ENCODE measurements at places on chromosomes 5 and 9. TPM values are rescaled to one million over a fixed set of nuclear protein-coding genes. Genes with fewer than 3 reads are reported as not detected.

UBAP1 gene
- 62.4 TPM for polyA plus RNA-seq

LCP2 gene
- 3.1 TPM for polyA plus RNA-seq

ABL1 gene
- 89.2 TPM for polyA plus RNA-seq

PCDHGA4 gene
- 3.0 TPM for polyA plus RNA-seq

GMCL2 gene
- polyA plus RNA-seq, result 0.06 TPM

MFAP3 gene
- 39.0 TPM for polyA plus RNA-seq

PRKAA1 gene
- 89.3 TPM for polyA plus RNA-seq

TRIM7 gene
- polyA plus RNA-seq, result 0.16 TPM

SMIM33 gene
- polyA plus RNA-seq, result not detected

GPR107 gene
- polyA plus RNA-seq, result 57.7 TPM

NINJ1 gene
- polyA plus RNA-seq, result 57.1 TPM

GLRA1 gene
- not detected for polyA plus RNA-seq

PTAR1 gene
- 50.9 TPM for polyA plus RNA-seq

IL9 gene
- polyA plus RNA-seq, result not detected

APBA1 gene
- polyA plus RNA-seq, result 17.0 TPM

NOL6 gene
- 25.4 TPM for polyA plus RNA-seq

BTNL3 gene
- polyA plus RNA-seq, result 0.13 TPM

SPATA31D4 gene
- not detected for polyA plus RNA-seq

FGF18 gene
- 0.47 TPM for polyA plus RNA-seq

ZBED3 gene
- polyA plus RNA-seq, result 31.0 TPM

CCDC192 gene
- 0.89 TPM for polyA plus RNA-seq

LRRC19 gene
- polyA plus RNA-seq, result 17.0 TPM

RNF183 gene
- 6.1 TPM for polyA plus RNA-seq

GDA gene
- polyA plus RNA-seq, result 0.51 TPM

NR5A1 gene
- not detected for polyA plus RNA-seq
